ENCODE measurements at places on chromosomes 6 and 20.

DNA sequence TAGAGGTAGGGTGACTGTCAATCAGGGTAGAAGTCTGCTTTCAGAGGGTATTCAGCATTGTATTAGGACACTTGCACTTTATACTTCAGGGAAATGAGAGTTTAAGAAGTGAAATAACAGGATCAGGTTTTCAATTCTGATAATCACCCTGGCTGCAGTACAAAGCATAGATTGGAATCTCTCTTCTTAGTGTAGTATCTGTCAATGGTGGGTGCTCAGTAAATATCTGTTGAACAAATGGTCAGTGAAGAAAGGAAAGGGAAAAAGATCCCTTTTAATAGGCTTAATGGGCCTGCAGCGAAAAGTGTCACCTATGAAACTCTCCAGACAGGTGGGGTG, 18.7 kb downstream of the TUBB2B start:
- no peak for DNase-seq

GRCh38 chr6:124870611-124871459, 91.4 kb upstream of the RNF217 start:
- no peak for DNase-seq

DNA sequence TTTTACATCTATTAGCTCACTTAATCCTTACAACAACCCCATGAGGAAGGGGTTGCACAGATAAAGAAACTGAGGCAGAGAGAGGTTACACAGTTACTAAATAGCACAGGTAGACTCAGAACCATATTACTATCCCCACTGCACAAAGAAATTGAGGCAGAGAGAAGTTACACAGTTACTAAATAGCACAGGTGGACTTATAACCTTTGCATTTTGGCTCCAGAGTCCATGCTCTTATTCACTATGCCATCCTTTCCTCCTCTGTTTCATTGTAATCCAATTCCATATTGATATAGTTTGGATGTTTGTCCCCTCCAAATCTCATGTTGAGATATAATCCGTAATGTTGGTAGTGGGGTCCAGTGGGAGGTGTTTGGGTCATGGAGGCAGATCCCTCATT, 3.5 kb downstream of the TDP2 start:
- DNase-seq: no peak

- DNase-seq: no peak
Observed at GRCh38 chr6:164897523-164898235, 411.7 kb downstream of the C6orf118 start.

DNA sequence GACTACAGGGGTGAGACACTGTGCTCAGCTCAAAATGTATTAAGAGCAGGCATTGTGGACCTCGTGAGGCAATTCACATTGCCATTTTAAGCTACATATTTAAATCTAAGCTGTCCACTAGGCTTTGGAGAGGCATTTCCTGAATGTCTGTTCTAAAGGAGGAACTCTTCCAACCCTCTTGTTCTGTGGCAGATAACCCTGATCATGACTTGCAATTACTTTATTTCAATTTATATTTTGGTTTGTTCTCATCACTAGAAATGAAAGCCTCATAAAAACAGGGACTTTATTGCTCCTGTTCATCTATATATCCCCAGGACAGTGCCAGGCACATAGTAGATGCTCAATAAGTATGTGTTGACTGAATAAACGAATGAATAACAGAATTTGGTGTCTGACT, 84.0 kb upstream of the SALL4 start:
- DNase-seq: no peak

DNA sequence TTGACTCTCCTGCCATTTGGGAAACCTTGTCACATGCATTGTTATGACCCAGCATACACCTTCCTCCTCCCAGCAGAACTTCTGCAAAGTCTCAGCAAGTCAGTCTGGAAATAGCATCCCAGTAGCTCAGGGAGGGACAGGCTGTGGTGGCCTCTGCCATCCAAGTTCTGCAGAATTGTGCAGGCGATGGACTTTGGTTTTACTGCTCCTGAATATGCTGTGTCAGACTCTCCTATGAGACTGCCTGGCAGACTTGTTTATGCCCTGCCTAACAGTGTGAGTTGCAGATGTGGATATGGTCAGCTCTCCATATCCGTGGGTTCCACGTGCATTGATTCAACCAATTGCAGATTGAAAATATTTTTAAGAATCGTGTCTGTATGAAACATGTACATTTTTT, 52.8 kb downstream of the SNRNP48 start:
- DNase-seq: no peak

DNA sequence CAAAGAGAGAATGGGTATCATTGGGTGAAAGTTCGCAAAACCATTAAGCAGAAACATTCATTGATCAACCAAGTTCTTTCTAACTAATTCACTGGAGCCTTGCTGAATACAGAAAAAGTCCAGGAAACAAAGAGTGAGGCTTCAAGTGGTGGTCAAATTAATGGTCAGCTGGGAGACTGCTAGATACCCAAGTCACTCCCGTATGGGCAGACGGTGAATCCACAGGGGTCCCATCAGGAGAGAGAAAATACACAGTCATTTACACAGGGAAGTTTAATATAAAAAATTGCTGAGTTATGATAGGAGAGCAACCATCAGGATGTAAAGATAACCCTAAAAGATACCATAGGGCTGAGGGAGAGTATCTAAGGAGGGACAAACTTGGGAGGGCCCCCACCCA, 198.7 kb upstream of the DTNBP1 start:
- DNase-seq: no peak

DNA sequence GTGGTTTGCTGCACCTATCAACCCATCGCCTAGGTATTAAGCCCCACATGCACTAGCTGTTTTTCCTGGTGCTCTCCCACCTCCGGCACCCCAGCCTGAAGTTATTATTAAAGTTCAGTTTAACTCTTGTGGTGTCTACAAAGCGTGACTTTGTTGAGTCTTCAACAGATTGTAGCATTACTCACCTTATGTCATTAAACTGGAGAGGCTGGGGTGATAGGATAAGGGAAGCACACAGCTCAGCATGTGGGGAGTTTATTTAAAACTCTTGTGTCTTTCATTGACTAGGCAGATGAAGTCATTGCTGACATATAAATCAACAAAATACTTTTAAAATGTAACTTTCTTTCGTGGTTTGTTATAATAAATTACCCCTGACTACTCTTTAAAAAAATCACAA, 84.7 kb upstream of the GCM1 start:
- DNase-seq: no peak

DNA sequence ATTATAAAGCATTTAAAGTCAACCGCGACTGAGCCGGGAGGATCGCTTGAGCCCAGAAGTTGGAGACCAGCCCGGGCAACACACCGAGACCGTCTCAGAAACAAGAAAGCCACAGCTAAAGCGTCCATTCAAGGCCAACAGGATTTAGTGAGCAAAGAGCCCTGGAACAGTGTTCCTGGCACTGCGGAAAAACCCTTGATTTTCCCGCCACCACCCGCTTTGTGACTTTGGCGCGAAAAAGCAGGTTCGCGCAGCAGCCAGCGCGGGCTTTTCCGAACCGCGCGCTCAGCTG, 669 bp downstream of the PCNA start:
- no peak for DNase-seq

GRCh38 chr20:58054082-58054779, 174.2 kb downstream of the ANKRD60 start:
- no peak for DNase-seq

DNA sequence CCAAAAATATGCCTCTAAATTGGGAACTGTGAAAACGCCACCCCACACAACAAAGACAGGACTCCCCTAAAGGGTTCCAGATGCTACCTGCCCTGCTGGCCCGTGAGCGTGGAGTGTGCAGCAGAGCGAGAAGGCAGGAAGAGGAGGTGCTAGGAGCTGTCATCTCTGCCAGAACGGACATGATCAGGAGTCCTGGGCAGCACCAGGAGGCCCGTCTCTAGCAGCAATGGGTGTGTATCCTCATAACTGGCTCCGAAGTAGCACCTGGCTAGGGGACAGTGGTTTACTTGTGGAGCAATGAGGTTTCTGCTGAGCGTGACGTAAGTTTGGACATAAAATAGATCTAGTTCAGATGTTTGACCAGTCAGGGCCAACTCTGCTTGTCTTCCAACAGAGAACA, 226.0 kb downstream of the CDH4 start:
- DNase-seq: no peak

DNA sequence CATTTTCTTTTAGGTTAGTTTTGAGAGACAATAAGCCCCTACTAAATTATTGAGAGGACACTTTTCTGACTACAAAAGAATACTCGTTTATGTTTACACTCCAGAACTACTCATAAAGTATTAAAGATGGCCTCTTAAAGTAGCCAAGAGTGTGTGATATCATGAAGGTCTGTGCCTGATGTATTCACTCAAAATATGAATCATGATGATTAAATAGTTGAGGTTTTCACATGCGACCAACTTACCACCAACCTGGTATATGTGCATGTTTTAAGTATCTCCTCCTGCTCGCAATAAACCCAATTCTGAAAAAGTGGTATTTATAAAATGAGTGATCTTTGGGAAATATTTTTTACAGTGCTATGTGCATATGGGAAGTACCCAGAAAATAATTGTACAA, 43.9 kb downstream of the IL20RA start:
- no peak for DNase-seq

DNA sequence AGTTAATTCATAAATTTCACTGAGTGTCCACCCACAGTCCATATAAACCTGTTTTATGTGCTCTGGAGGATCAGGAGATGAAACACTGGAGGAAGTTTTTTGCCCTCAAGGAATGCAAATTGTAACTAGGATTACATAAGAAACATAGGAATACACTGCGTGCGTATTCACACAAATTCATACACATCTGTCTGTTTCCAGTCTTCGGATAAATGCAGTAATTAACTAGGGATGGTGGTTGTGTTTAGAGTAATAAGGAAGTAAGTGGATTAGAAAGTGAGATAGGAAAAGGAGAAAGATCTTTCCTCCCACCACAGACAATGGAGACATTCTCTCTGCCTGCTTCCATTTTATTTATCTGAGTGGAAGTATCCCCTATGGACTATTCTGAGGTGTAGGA, 35.7 kb upstream of the POPDC3 start:
- no peak for DNase-seq

GRCh38 chr20:22305381-22305780, 279.0 kb downstream of the FOXA2 start:
- DNase-seq: no peak

DNA sequence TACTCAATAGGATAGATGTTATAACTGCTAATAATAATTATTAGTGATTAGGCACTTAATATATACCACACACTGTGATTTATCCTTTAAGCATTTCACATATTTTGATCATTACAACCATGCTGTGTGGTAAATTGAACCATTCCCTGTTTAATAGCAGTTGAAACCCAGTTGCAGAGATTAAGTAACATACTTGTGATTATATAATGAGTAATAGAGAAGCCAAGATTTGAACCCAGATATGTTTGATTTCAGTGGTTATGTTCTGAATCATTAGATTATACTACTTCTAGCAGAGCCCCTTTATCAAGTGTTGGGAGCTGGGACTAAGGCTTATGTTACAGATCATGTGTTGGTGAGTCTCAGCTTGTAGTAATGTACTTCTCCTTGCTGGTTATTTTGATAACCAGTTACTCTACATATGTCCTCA, 44.1 kb downstream of the STK4 start:
- DNase-seq: no peak

GRCh38 chr20:16284385-16285100, 288.7 kb downstream of the KIF16B start:
- DNase-seq: no peak

DNA sequence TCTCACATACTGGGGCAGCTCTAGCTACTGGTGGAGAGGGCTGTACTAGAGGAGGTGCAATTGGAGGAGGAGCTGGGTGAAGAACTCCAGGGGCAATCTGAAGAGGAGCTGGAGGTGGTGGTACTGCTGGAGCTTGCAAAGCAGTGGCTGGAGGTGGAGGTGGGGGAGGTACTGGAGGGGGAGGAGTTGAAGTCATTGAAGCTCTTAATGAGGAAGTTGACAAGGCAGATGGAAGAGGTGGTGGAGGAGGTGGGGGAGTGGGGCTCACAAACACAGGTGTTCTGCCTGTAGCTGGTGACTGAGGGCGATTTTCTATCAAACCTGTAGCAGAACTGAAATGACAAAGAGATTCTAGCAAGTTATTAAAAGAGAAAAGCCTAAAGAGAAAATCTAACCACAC, 77.6 kb downstream of the WASF1 start:
- no peak for DNase-seq

DNA sequence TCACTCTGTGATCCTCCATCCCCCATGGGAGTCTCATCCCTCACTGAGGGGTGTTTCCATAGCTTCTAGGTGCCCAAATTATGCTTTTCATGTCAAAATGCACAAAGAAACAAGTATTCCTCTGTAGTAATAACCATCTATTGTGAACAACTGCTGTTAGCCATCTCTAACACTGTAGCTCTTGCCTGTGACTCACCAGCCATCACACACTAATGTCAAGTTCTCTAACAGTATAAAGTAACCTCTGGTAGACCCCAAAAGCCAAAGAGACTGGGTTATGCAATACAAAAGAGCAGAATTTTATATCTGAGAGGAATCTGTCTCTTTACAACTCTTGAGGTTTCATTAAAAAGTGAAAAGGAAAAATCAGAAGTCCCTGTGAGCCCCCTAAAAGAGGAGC, 25.4 kb upstream of the IYD start:
- DNase-seq: no peak

DNA sequence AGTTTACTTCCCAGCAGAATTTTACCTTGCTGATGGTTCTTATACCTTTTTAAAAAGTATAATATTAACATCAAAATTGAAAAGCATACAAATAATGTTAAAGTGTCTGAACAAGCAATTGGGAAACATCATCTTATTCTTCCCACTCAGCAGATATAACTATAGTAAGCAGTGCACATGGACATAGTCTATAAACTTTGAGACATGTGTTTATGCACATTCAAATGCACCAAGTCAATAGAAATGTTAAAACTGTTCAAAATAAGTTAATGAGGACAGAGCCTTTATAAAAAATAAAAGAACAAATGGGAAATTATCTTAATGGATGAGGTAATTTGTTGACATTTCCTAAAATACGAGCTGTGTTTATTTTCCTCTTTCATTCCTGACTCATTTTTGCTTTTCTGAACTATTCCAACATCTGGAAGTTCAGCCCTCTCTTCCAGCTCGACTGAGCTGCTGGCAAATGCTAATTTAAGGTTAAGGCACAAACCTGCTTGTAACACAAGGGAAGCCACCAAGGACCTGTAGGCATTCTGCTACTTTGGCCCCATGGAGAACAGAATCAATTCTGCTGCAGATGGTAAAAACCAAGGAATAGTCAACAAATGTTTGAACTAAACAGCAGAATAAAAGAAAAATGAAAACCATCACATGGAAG, 110.3 kb upstream of the MAP3K4 start:
- no peak for DNase-seq

DNA sequence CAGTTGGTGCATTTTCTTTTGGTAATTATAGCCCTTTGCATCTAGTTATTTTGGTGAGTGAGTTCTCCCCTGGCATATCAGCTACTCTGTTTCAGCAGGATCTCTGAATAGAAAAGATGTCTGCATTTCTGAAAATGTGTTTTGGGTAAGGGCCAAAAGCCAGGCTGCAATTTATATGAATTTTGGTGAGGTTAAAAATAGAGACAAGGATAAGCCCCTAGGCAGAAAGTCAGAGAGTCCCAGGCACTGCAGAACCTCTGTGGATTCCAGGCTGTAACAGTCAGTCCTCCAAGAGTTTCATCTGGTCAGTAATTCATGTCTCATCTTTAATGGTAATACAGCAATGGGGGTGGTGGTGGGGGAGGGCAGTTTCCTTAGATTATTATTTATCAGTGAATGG, 53.0 kb downstream of the HDGFL1 start:
- no peak for DNase-seq

- no peak for DNase-seq
Observed at GRCh38 chr6:30683183-30683979, 3.1 kb downstream of the PPP1R18 start.

Data from effector CD4-positive, alpha-beta T cell (primary cell).